Stimulated activated CD8-positive, alpha-beta memory T cell treated with anti-CD3 and anti-CD28 coated beads, Interleukin-15, amount 100 ng/mL, for 1 hour (primary cell): ENCODE measurements at places on chromosomes 2 and 18.

DNA sequence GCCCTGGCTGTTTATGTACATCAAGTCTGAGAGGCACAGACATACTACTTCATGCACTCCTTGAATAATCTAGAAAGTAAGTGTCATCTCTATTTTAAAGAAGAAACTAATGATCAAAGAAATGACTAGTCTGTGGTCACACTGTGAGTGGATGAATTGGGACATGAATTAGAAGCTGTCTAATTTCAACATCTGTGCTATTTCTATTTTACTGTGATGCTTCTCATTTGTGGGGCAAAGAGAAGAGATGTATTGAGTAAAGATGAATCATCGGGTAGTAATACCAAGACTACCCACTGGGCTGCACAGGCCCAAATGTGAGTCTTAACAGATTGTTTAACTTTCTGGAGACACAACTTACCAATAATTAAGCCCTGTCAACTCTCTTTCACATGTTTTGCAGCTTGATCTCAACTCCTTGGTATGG, 42.4 kb upstream of the MTIF2 start:
- no peak for DNase-seq

DNA sequence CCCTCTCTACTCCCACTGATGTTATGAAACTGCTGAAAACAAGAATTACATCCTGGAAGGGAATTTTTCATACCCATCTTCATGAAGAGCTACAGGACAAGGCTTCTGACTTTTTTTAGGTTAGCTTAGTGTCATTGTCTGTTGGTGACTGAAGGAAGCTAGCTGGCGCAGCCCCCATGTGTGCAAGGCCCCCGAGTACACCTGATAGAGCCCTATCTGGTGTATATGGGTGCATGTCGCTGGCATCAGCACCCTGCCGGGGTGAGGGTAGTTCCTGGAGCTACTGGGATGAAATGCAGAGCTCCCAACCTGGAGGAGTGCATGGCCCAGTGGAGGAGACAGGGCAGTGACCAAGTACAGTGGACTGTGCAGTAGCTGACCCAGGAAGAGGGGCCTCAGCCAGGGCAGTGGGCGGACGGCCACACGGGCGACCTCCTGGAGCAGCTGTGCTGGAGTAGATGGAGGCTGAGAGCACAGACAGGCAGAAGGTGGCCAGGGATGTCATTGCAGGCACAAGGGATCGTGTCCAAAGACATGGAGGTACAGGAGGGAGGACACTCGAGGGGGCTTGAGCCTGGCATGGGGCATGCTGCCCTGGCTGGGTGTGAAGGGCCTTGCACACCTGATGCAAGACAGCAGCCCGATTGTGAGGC, 12.1 kb downstream of the IMPA2 start:
- DNase-seq, result no peak

DNA sequence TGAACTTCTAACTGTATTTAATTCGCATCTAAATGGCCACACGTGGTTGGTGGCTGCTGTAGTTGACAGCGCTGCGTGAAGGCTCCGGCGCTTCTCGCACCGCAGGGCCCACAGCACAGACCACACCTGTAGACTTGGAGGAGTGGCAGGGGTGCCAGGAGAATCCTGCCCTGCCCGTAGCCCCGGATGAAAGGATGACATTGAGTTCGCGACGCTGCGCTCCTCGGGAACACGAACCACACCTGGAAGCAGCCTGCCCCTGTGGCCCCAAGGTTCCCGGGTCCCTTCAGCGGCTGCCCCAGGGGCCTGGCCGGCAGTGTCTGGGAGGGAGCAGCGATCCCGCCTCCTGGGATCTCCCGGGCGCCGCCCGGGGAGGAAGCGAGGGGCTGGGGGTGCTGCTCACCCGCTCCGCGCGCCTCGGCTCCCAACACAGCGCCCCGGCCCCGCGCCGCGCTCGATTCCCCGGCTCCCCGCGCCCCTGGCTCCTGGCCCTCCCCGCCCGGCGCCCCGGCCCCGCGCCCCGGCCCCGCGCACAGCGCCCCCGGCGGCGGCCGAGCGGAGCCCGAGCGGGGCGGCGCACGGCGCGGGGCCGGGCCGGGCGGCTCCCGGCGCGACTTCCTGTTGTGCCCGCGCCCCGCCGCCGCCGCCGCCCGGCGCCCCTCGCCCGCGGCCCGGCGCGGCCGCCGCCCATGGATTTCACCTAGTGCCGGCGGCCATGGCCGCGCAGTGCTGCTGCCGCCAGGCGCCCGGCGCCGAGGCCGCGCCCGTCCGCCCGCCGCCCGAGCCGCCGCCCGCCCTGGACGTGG, at the start of gene RNPEPL1:
Gene RNPEPL1, plus strand, starts transcription at position 613 of the 806 bp plus-strand sequence. Its CDS starts 103 bp downstream, at position 716.
- DNase-seq, result no peak

DNA sequence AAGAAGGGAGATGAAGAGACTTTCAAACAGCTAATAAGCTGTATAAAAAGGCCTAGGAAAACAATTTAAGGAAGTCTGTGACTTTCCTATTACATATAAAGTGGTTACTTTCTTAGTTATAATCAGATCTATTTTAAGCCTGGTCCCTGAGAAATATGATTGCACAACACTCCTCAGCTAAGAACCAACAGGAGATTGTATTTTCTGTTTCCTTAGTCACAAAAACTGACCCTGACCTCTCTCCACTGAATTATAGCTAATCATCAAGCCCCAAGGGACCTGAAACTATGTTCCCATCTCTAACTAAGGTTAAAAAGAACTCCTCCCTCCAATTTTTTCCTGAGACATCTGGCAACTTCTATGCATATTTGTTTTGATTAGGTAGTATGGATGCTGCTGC, 106.9 kb downstream of the ROCK1 start:
- DNase-seq, result no peak

DNA sequence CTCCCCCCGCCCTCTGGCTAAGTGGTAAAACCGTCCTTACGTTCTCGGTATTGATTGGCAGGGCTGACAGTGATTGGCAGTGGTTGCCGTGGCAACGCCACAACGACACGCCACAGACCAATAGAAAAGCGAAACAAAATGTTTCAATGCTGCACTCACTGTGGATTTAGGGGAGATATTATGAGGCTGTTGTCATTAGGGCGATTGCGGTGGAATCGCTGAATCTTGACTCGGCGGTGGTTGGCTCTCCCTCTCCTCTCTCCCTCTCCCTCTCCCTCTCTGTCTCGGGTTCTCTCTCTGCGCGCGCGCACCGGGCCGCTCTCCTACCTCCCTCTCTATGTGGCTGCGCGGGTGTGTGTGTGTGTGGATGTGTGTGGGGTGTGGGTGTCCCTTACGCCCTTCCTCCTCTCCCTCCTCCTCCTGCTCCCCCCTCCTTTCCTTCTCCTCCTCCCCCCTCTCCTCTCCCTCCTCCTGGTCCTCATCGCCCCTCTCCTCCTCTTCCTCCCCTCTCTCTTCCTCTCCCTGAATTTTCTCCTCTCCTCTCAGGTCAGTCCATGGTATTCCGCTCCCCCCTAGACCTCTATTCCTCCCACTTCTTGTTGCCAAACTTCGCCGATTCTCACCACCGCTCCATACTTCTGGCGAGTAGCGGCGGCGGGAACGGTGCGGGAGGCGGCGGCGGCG, at the start of gene SIX3:
Gene SIX3, plus strand, starts transcription at position 152 of the 684 bp plus-strand sequence. Its CDS starts 403 bp downstream, at position 555.
- DNase-seq, result no peak

- DNase-seq, result no peak
Measured at GRCh38 chr18:35282353-35282752, 7.7 kb downstream of the ZSCAN30 start.

DNA sequence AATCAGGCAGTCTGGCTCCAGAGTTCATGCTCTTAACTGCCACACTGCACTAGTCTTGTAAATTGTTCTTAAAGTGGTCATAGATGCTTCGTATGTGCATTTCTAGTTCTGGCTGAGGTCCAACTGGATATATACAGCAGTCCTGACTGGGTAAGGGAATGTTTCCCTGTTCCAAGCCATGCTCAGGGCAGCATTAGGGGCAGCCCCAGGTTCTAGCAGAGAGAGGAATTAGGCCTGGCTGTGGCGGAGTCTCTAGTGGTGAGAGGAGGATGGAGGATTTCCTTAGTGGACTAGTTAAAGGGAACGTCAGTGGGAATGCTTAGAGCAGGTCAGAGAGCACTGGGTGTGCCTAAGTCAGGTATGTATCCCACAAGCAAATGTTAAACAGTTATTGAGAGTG, 28.0 kb downstream of the UBE2E3 start:
- DNase-seq, result no peak

- no peak for DNase-seq
Measured at GRCh38 chr2:113274432-113274831, 4.3 kb downstream of the PAX8 start.

DNA sequence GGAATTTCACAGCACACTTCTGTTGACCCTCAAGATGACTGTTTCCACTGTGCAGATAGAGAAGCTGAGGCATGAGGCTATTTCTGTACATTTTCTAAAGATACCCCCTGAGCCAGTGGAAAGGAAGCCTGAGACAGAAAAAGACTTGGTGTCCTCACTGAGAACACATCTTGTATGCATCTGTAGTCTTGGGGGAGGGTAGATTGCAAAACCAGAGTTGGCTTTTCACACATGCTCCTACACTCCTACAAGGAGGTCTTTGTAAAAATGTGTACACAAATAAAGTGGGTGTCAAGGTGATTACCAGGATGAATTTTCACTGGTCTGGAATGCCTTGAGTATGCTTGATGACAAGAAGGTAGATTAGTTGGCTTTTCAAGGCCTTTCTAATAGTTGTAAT, 98.0 kb downstream of the KCTD18 start:
- no peak for DNase-seq

DNA sequence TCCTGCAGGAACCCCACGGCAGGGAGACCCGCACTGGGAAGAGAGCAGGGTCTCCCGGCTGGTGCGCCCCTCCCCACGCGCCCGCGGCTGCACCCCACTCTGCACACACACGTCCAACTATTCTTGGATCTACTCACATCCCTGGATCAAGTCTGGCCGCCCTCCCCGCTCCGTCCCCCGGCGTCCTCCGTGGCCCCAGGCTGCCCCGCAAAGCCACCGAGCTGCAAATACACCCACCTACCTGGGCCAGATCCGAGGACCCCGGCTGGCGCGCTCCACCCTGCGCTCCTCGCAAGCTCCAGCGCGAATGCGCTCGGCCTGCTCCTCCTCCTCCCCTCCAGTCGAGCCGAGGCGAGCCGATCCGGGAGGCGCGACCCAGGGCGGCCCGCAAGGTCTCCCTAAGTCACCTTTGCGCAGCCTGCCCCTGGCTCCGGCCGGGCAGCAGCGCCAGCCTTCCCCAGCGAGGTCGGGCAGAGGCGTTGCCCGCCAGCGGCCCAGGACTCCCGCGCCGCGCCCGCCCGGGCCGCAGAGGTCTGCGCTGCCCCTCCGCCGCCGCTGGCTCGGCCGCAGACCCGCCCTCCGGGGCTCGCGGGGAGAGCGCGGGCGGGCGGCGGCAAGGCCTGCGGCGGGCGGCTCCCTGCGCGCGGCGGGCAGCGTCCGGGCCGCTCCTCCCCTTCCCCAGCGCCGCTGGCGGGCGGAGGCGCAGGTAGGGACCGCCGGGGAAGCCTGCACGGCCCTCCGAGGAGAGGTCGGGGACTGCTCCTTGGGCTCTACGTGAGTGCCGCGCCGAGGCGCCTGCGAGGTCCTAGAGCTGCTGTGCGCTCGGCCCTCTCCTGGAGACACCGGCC, 126.0 kb downstream of the OSBPL1A start:
- no peak for DNase-seq

DNA sequence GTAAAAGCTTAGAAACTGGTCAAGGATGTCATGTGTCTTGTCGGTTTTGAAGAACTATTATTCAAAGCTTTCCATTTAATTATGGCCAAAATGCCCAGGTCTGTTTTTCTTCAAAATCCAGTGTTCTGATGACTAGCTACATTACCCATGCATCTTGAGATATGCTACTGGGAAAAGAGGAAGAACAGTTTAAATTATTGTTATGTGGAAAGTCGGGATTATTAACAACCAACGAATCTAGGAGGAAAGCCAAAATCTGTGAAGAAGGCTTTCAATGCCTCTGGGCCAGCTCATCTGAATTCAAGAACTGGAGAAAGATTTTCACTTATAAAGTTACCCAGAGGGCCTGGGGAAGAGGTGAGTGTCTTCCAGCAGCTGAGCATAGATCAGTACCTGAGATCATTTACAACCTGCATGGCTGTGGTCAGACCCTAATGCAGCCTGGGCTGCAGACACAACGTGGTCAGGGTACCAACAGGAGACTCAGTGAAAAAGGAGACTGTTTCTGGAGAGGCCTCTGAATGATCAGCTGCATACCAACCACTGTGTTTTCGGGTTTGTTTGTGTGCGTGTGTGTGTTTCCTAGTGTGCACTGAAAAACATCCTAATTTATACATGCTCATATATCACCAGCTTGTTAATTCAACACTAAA, 308.5 kb downstream of the NRXN1 start:
- no peak for DNase-seq

DNA sequence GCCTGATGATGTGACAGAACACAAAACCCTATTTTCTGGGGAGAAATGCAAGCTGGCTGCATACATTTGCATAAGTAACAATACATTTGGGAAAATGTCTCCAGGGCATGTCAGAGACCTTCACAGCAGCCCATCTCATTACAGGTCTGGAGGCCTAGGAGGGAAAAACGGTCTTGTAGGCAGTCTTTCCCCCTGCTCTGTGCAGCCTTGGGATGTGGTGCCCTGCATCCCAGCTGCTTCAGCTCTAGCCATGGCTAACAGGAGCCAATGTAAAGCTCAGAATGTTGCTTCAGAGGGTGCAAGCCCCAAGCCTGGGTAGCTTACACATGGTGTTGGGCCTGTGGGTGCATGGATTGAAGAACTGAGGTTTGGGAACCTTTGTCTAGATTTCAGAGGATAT, 133.0 kb downstream of the CCDC178 start:
- no peak for DNase-seq

DNA sequence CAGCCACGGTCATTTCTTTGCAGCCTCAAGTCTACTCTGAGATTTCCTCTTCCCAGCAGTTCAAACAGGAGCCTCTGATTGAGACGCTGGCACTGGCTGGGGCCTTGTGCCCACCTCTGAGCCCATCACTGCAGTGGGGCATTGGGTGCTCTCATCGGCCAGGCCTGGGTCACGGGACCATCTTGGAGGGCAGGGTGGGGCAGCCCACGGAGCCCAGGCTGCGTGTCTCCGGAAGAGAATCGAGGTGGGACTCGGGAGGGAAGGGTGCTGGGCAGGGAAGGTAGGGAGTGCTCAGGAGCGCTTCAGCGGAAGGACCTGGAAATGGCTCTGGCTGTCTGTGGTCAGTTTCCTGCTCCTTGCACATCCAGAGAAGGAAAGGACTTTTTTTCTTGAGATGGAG, 82.4 kb downstream of the RTP5 start:
- no peak for DNase-seq

DNA sequence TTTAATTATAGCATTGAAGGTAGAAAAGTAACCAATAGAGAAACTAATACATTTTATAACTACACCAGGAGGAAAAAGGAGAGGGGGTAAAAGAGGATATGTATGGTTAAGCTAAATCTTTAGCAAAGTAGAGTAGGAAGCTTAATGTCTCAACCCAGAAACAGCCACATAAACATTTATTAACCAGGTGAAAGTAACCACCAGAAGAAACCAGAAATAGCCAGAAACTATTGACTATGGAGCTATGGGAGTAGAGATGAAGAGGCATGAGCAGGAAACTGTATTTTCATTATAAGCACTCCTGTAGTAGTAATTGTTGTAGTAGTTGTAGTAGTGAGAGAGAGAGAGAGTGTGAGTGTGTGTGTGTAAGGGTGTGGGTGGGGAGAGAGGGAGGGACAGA, 617.5 kb upstream of the CHAC2 start:
- no peak for DNase-seq
